ENCODE measurements at places on chromosomes 6 and 20. TPM values are rescaled to one million over a fixed set of nuclear protein-coding genes. Genes with fewer than 3 reads are reported as not detected.
A peak's percentile ranks its signal among the peaks of the same experiment; 100 is the strongest.

- peaks cover 63% of the 10 kb centered on the region for H3K27me3 ChIP-seq
- H3K27ac ChIP-seq = peak overlapping the region; percentile 35
- peak; percentile 97 for DNase-seq
- H3K4me3 ChIP-seq = peak overlapping the region; percentile 50
- H3K4me1 ChIP-seq = peaks cover 10% of the 10 kb centered on the region
Observed at GRCh38 chr20:45229264-45230056, 8.3 kb downstream of the SEMG2 start.

DNA sequence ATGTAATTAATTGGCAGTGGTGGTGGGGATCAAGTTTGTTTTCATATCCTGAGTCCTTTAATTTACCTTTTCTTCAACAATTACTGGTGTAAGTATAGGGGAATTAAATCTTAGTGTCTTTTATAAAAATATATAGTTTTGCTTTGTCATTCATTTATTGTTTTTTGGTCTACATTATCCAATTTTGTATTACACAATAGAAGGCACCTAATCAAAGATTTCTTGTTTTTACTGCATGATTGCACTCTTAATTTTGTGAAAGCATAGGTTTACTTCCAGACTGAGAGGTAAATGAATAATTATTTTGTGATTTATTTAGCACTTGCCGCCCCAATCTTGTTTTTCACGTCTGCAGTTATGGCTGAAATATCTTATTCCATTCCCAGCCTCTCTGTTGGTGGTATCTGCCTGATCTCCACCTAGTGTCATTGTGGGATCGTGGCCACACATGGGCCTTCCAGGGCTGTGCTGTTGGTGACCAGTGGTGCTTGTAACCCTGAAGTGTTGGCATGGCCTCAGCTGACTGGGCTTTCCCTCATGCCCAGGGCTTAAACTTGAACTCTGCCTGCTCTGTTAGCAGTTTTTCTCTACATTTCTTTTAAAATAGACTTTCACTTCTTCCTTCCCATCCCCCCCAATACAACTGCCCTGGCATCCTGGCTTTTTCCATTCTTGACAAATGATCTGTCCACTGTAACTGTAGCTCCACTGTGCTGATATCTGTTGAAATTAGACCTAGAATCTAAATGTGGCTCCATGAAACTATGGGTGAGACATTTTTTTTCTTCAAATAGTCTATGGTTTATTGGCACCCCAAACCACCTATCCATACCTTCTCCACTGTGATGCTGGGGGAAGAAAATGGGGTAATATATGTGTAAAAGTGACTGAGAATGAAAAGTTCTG is 24.8 kb downstream of the E2F3 start:
- H3K4me3 ChIP-seq = no peak overlapping the region
- H3K36me3 ChIP-seq = peaks cover 33% of the 10 kb centered on the region
- no peak for DNase-seq
- no peak overlapping the region for H3K27ac ChIP-seq
- peaks cover 50% of the 10 kb centered on the region for H3K4me1 ChIP-seq
- H3K27me3 ChIP-seq = no peaks in the 10 kb centered on the region

DNA sequence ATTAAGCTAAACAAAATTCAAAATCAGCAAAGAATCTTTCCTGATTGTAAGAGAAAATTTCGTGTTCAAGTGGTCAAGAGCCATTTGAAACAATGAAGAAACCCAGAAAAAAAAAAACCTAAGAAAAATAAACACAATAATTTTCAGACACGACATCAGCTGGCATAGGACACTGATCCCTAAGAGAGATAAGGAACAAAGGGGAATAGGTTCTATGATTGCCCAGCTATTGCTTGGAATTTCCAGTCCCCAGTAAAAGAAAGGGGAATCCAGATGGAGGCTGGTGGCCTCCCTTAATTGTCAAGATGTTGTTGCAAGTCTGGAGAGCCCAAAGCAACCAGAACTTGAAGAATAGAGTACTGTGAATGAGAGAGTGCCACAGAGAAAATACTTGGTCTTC is 48.5 kb downstream of the COL12A1 start:
- no peak overlapping the region for H3K4me3 ChIP-seq
- no peak overlapping the region for H3K27ac ChIP-seq
- H3K4me1 ChIP-seq = no peaks in the 10 kb centered on the region
- H3K36me3 ChIP-seq = no peaks in the 10 kb centered on the region
- no peak for DNase-seq
- H3K27me3 ChIP-seq = no peaks in the 10 kb centered on the region

DNA sequence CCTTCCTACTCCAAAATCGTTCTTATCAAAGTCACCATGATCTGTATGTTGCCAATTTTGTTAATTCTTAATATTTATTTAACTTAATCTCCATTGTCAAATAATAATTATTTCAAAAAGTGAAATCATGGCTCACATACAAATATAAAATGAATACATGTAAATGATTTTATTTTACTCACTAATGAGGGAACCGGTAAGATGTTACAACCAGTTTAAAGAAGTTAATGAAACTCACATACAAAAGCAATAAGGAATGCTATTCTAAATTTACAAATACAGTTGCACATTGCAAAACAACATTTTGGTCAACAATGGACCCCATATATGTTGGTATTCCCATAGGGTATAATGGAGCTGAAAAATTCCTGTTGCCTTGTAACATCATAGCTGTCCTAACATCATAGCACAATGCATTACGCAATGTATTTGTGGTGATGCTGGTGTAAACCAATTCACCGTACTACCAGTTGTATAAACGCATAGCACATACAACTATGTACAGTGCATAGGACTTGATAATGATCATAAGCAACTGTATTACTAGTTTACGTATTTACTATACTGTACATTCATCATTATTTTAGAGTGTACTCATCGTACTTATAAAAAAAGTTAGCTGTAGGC is 6.5 kb upstream of the SLC22A16 start:
- H3K36me3 ChIP-seq = no peaks in the 10 kb centered on the region
- H3K27me3 ChIP-seq = no peaks in the 10 kb centered on the region
- peaks cover 38% of the 10 kb centered on the region for H3K4me1 ChIP-seq
- no peak overlapping the region for H3K27ac ChIP-seq

- DNase-seq = peak; percentile 75
- H3K36me3 ChIP-seq = peaks cover 12% of the 10 kb centered on the region
- H3K27ac ChIP-seq = peak overlapping the region; percentile 95
- no peaks in the 10 kb centered on the region for H3K27me3 ChIP-seq
- peaks cover 14% of the 10 kb centered on the region for H3K4me1 ChIP-seq
Observed at GRCh38 chr6:27553123-27553904, 80.4 kb upstream of the ZNF184 start.

- DNase-seq = no peak
- H3K4me3 ChIP-seq = no peak overlapping the region
- H3K27ac ChIP-seq = no peak overlapping the region
- peaks cover 12% of the 10 kb centered on the region for H3K4me1 ChIP-seq
Observed at GRCh38 chr20:44768854-44769480, 23.3 kb downstream of the KCNK15 start.

DNA sequence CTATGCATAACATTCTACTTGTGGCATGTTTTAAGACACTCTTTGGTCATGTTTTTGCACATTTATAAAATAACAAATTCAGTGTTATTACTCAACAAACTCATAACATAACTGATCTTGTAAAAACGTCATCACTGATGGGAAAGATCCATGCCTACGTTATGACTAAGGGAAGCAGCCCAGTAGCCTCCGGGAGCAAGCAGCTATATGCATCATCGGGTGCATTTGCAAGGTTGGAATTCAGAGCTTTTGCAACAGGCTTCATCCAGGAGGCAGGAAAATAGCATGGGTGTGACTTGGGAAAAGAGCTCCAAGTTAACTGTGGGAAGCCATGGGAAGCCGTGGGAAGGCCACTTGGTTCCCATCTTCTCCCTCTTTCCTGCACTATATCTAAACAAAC is 271.6 kb upstream of the SGK1 start:
- H3K27me3 ChIP-seq = no peaks in the 10 kb centered on the region
- H3K4me1 ChIP-seq = no peaks in the 10 kb centered on the region
- H3K36me3 ChIP-seq = no peaks in the 10 kb centered on the region
- H3K4me3 ChIP-seq = no peak overlapping the region
- no peak for DNase-seq

- H3K4me3 ChIP-seq = no peak overlapping the region
- no peak for DNase-seq
- H3K27ac ChIP-seq = no peak overlapping the region
- peaks cover 75% of the 10 kb centered on the region for H3K27me3 ChIP-seq
Observed at GRCh38 chr20:43375591-43375990, 82.1 kb upstream of the SRSF6 start.

- no peaks in the 10 kb centered on the region for H3K27me3 ChIP-seq
- no peak for DNase-seq
- no peaks in the 10 kb centered on the region for H3K36me3 ChIP-seq
- H3K27ac ChIP-seq = no peak overlapping the region
- no peak overlapping the region for H3K4me3 ChIP-seq
Observed at GRCh38 chr6:68722891-68723527, 87.9 kb downstream of the ADGRB3 start.

DNA sequence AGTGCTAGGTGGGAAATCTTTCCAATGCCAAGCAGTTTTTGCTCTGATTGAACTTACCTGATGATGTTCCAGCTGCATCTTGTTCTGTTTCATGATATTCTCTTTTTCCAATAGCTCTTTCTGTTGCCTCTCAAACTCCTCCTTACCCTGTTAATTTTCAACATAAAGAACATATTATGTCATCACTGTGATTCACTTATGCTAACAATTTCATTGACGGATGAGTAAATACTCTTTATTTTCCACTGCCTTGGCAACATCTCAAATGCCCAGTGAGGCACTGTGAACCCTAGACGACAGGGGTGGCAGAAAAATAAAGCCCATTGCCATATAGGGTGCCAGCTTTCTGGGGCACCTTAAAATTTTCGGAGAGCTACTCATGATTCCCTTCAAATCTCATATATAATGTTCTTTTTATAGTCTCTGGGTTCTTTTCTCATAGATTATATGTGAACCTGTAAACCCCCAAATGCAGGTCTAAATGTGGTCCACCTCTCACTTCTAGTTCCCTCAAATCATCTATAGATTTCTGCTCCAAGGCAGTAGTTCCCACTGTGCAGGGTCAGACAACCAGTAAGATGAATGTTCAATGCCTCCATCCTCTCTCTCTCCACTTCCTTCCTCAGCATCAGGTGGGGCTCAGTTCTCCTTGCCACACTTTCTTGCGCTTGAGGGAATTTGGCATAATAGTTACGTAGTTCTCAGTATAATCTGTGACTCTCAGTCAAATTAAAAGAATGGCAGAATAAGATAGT is 44.1 kb downstream of the NEDD9 start:
- peak; percentile 39 for DNase-seq
- H3K4me3 ChIP-seq = peak overlapping the region; percentile 42
- H3K27ac ChIP-seq = peak overlapping the region; percentile 95
- no peaks in the 10 kb centered on the region for H3K27me3 ChIP-seq

- peaks cover 7% of the 10 kb centered on the region for H3K4me1 ChIP-seq
- no peaks in the 10 kb centered on the region for H3K27me3 ChIP-seq
- H3K4me3 ChIP-seq = no peak overlapping the region
- peak overlapping the region; percentile 48 for H3K27ac ChIP-seq
Observed at GRCh38 chr20:43467589-43467988, 9.9 kb downstream of the SRSF6 start.

MBOAT1 gene
- total RNA-seq = 47.8 TPM

FNDC1 gene
- total RNA-seq = 0.17 TPM

MAFB gene
- 0.17 TPM for total RNA-seq
